ENCODE measurements at places on chromosomes 1 and 21. TPM values are rescaled to one million over a fixed set of nuclear protein-coding genes. Genes with fewer than 3 reads are reported as not detected.

The SYPL2 gene
- total RNA-seq: not detected

The OLIG2 gene
- total RNA-seq: not detected

The ALPL gene
- not detected for total RNA-seq

The TMOD4 gene
- total RNA-seq: not detected

The AK5 gene
- total RNA-seq: 97.3 TPM

The SLAMF7 gene
- not detected for total RNA-seq

The ENAH gene
- 25.0 TPM for total RNA-seq

The SYT6 gene
- total RNA-seq: not detected

All from epithelial cell of umbilical artery (primary cell).